Activated naive CD8-positive, alpha-beta T cell treated with anti-CD3 and anti-CD28 coated beads, Interleukin-2, amount 50 U/mL, for 16 hours (primary cell): ENCODE measurements at places on chromosomes 5 and 9.
A peak's percentile ranks its signal among the peaks of the same experiment; 100 is the strongest.

DNA sequence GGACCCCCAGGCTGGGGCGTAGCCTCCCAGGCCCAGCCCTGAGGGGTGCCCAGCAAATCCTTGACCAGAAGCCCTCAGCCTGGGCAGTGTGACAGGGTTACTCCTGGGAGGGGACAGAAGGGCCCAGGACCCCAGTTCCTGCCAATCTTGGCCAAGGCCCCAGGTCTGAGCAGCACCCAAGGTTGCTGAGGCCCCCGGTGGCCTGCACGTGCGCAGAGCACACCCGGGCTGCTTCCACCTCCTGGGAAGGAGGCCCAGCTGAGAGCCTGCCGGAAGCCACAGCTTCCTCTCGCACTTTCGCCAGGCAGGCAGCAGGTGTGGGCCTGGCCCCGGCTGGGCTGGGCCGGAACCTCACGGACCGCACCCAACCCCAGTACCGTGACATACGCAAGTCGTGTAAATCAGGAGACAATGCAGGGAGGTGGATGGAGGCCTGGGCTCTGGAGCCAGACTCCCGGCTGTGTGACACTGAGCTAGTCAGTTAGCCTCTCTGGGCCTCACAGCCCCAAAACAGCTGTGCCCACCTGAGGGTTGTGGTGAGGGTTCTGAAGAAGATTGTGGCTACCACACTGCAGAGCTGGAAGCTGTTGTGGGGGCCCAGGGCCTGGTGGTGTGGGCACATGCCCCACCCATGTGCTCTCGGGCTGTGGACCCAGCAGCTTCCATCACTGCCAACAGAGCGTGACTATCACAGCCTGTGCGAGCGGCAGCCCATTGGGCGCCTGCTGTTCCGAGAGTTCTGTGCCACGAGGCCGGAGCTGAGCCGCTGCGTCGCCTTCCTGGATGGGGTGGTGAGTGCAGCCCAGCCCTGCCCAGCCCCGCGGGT is 5.1 kb downstream of the GRK6 start:
- no peak for DNase-seq

GRCh38 chr9:2017331-2018161 is 2.4 kb downstream of the SMARCA2 start:
- DNase-seq = peak; percentile 44

DNA sequence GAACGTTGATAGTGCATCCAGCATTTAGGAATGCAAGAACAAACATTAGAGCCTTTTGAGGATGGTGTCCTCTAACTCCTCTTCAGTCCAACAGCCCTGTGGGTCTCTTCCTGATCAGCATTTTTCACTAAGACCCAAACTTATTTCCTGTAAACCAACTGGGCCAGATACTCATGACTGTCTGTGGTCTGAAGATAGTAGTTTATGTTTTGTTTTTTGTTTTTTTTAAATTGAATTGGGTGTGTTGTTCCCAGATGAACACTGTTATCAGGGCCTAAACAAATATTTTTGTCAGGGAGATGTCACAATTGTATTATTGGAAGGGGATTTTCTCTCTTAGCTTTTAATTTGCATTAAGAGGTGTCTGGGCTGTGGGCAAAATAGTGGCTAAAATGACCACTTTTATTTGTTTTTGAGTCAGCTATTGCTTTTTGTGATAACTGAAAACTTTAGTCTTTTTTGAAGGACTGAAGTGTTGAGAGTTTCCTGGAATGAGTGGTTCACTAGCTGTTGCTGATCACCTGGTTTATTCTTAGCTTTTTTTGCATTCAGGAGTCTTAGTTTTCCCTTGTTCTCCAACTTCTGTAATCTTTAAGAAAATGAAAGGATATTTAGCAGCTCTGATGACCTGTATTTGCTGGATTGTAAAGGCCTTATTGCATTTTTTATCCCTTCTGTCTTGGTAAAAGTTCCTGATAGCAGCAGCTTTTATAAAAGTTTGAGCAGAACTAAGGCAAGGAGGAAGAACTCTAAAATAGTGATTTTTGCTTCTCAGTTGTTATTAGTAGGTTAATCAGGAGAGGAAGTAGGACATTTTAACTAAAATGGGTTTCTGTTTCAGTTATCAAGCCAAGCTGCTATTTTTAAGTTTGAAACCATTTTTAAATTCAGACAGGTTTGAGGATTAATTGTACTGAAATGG is 5.5 kb downstream of the MAN2A1 start:
- no peak for DNase-seq

DNA sequence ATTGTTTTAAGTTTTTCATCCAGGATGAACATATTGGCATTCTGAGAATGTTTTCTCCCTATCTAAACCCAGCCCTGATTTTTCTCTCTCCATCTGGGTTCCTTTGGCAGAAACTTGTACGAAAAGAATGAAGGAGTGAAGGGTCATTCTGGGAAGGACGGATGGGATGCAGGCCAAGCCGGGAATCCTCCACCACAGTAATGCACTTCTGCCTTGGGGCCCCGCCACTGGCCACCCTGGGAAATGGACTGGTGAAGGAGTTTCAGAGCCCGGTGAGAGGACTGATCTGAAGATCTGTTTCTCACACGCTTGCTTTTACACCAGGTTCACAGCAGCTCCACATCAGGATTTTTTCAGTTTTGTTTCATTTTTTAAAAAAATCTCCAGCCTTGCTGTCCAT is 554.8 kb downstream of the BNC2 start:
- DNase-seq = no peak

DNA sequence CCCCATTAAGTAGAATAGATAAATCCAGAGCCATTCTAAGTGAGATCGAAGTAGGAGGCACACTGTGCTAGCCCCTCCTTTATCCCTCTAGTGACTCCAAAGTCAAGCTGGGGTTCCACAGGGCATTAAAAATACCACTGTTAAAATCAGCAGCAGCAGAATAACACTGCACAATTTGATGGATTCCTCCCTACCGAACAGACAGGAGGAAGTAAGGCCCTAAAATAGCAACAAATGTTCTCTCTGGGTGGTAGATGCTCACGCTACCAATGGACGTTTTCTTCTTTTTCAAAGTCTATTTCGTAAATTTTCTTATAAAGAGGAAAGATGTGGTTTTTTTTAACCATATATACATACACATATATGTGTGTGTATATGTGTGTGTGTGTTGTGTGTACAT is 54.4 kb downstream of the FBXW11 start:
- DNase-seq = no peak

GRCh38 chr5:10479154-10479721 is 37.6 kb downstream of the ROPN1L start:
- no peak for DNase-seq

DNA sequence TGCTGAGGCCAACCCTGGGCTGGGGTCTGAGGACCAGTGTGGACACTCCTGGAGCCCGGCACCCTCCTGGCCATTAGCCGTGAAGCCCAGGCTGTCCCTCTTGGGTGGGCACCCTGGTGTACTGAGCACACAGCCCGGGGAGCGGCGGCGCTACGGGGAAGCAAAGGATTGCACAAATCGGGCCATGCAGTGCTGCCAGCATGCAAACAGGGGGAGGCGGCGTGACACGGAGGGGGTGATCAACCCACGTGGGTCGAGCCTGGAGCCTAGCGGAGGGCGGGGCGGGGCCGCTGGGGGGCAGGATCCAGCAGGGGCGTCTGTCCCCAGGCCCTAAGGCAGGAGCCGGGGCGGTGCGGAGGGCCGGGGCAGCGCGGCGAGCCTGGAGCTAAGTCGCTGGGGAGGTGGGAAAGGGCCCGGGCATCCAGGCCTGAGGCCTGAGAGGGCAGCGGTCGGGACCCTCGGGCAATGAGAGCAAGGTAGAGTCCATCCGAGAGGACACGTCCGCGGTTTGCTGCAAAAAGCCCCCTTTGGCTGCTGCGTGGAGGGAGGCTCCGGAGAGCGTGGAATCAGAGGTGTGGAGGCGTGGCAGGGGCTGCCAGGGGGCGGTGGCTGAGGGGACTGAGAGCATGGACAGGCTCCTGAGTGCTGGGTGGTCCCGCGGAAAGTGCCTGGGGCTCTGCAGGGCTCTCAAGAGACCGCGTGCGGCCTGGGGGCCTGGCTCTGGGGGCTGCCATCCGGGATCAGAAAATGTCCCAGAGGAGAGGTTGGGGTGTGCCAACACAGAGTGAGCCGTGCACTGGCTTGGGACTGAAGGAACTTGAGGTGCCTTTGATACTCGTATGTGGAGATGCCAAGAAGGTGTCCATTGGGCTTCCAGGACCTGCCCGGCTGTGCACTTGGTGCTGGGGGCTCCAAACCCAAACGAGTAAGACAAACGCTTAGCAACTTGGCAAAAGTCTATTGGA is 94.2 kb downstream of the BARX1 start:
- no peak for DNase-seq

DNA sequence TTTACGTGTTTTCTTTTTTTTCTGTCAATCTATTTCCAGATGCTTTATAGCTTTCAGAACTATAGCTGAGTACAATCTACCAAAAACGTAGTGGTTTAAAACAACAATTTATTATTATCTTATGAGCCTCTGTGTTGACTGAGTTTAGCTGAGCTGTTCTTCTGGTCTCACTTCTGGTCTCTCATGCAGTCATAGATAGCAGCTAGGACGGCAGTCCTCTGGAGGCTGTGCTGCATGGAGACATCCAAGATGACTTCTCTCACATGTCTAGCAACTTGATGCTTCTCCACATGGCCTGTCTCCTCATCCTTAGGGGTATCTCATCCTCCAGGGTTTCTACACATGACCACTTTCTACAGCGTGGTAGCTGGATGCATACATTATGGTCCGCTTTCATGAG is 22.0 kb upstream of the RAD23B start:
- no peak for DNase-seq

- DNase-seq = no peak
Observed at GRCh38 chr5:137619191-137619870, 116.6 kb downstream of the KLHL3 start.

DNA sequence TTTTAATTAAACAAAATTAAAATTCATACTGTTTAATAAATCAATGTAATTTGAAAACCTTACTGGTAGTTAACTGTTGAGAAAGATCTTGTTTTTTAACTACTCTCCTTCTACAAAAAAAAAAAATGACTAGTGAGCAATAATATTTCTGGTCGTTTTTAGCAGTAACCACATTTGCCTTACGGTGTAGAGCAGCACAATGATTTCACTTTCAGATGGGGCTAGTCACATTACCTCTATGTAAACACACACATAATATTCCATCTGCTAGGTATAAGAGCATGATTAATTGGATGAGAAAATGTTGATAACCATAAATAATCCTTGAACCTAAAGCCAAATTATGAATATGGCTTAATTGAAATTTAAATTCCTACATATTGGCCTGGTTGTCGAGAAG is 198.1 kb downstream of the CHSY3 start:
- DNase-seq = no peak

DNA sequence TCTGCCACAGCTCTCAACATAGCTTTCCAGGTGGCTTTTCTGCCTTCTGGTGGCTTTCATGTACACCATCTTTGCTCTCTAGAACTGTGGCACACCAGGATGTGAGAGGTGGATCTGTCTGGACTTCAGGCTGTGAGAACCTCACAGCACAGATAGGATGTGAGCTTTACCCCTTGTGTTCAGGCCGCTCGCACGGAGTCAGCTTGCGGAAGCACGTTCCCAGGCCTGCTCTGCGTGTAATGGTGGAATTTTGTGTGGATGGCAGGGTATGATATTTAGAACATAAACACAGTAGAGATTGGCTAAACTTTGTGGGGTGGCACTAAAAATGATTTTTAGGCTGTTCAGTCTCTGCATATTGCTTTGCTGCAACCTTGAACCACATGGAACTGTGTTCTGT is 250.5 kb downstream of the FANCC start:
- DNase-seq = no peak

DNA sequence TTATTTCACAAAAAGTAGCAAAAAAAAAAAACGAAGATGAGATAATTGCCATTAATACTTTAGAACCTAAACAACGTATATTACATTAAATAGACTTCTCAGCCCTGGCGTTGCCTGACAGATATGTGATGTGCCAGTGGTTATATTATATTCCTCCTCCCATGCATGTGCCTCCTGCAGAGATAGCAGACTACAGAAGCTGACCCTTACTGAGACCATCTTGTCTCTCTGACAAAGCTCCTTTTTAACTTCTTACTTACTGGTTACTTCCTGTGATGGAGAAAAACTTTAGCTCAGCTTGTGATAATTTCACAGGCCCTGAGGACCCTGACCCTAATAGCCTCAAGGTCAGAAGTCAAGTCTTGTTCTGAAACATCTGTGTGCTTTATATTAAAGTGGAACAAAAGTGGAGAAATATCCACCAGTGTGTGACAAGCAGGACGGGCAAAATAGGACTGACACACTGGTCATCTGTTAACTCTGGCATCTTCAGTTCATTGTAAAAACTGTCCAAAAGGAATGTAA is 80.6 kb upstream of the POU5F2 start:
- DNase-seq = no peak

GRCh38 chr9:134694714-134695113 is 53.1 kb downstream of the COL5A1 start:
- no peak for DNase-seq

DNA sequence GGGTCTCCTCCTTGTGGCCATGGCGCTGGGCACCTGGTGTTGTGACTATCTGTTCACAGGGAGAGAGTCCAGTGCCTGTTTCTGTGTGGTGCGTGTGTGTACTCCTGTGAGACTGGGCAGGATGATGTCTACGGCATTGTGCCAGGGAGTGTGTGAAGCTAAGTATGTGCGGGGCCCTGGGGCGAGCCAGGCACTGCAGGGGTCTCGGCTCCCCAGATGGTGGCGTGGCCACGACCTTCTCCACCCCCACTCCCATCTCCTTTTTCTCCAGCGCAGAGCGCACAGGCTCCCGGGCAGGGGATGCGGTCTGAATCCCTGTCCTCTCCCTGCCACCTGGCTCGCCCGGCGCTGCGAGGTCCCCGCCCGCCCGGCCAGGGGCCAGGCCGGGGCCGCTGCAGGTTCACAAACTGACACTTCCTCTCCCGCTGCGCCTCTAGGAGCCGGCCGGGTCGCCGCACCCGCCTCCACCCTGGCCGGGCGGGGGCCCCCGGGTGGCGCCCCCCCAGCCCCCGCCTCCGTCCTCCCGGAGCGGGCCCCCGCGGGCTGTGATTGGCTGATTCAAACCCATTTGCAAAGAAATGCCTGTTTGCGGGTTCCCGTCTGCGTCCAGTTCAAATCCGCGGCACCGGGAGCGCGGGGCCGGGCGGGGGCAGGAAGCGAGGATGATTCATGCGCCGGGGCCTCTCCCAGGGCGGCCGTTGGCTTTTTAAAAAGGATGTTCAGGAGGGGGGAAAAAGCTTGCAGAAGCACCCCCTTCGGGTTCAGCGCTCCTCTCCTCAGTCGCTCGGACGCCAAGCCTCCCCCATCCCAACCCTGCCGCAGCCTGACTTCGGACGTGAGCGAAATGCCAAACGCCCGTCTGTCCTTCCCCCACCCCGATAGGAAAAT is 790 bp downstream of the PHF19 start:
- DNase-seq = peak; percentile 42

GRCh38 chr5:61504143-61504770 is 172.2 kb downstream of the ZSWIM6 start:
- no peak for DNase-seq
